Spinal cord (tissue), 10 donors: ENCODE measurements at places on chromosomes 11 and 22. TPM values are rescaled to one million over a fixed set of nuclear protein-coding genes. Genes with fewer than 3 reads are reported as not detected.

Gene TSGA10IP
- 0.39 TPM for total RNA-seq

Gene OR52M1
- not detected for total RNA-seq

Gene FGF4
- not detected for total RNA-seq

Gene MMP7
- total RNA-seq = not detected

Gene C11orf24
- 13.7 TPM for total RNA-seq

Gene MS4A6E
- total RNA-seq = not detected

Gene VWA5A
- 22.8 TPM for total RNA-seq

Gene SMTNL1
- total RNA-seq = not detected

Gene DGAT2
- total RNA-seq = 5.3 TPM

Gene OR4D6
- not detected for total RNA-seq

Gene SAA4
- not detected for total RNA-seq

Gene XNDC1N
- 7.9 TPM for total RNA-seq

Gene OR6Q1
- not detected for total RNA-seq

Gene TSSK2
- total RNA-seq = not detected

Gene PPM1F
- 22.6 TPM for total RNA-seq

Gene CATSPER1
- total RNA-seq = not detected

Gene SPECC1L
- total RNA-seq = 38.9 TPM

Gene ACTN3
- 0.33 TPM for total RNA-seq

Gene LARGE2
- 2.0 TPM for total RNA-seq

Gene CYTH4
- 9.1 TPM for total RNA-seq

Gene HPS4
- 26.7 TPM for total RNA-seq

Gene C11orf42
- not detected for total RNA-seq

Gene MEI1
- 1.6 TPM for total RNA-seq

Gene LBHD1
- 2.9 TPM for total RNA-seq
